Right cardiac atrium (tissue), 5 donors: ENCODE measurements at places on chromosomes 7 and 10. TPM values are rescaled to one million over a fixed set of nuclear protein-coding genes. Genes with fewer than 3 reads are reported as not detected.

The ITIH5 gene
- polyA plus RNA-seq = 2.5 TPM

- peak; percentile 59 for DNase-seq
Measured at GRCh38 chr10:56178210-56178609, 182.8 kb downstream of the ZWINT start.

The PNLIP gene
- polyA plus RNA-seq = not detected

DNA sequence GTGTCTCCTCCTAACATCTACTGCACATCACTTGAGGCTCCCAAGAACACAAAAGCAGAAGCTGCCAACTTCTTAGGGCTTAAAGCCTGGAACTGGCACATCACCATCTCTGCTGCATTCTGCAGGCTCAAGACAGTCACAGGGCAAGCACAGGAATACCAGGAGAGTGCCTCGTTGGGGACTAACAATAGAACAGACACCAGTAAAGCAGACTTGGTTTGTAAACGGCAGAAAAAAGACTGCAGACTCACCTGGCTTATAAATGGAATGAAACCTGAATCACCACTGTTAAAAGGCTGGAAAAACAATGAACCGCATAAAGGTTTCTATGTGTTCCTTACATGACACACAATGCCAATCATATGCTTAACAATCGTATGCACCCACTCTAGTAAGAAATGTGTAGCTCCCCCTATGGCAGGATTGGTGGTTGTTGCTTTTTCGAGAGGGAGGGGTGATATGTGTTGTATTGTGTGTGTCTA is 12.8 kb downstream of the RHEB start:
- no peak for DNase-seq

- DNase-seq = no peak
Measured at GRCh38 chr7:92295391-92295790, 49.6 kb downstream of the ANKIB1 start.
